ENCODE measurements at places on chromosomes 7 and 10. TPM values are rescaled to one million over a fixed set of nuclear protein-coding genes. Genes with fewer than 3 reads are reported as not detected.
A peak's percentile ranks its signal among the peaks of the same experiment; 100 is the strongest.

DNA sequence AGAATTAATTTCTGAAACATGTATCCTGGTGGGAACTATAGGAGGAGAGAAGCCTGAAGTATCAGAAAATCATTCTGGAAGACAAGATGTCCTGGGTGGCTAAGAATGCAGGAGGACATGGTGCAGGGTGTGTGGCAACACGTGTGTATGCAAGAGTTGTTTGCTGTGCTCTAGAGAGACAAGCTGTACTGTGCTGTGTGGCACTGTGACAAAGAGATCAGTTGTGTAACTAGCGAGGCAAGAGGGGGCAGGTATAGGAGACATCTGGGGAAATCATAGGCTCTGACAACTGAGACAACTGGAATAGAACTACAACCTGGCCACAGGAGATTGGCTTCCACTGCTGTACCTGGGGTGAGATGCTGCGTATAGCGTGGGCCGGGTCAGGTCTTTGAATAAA lies 9.3 kb downstream of the ITGA8 start:
- H3K36me3 ChIP-seq = peaks cover 48% of the 10 kb centered on the region
- H3K27ac ChIP-seq = peak overlapping the region; percentile 58
- peaks cover 55% of the 10 kb centered on the region for H3K4me1 ChIP-seq

DNA sequence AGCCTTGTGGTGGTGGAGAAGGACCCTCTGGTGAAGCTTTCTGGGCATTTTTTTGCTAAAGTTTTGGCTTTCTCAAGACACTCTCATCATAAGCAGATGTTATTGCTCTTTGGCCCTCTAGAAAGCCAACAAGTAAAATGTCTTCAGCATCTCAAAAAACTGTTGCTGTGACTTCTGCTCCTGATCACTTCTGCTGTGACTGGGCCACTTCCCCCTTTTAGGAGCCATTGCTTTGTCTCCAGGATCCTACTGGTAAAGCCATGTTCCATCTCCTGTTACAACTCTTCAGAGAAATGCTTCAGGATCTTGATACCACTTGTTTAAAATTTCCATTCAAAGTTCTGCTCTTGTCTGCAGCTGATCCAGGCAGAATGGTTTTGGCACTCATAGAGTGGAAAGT lies 10.9 kb downstream of the PARP12 start:
- no peak for DNase-seq
- no peaks in the 10 kb centered on the region for H3K4me1 ChIP-seq
- no peaks in the 10 kb centered on the region for H3K27me3 ChIP-seq
- H3K36me3 ChIP-seq = peaks cover 6% of the 10 kb centered on the region
- H3K4me3 ChIP-seq = no peak overlapping the region
- H3K27ac ChIP-seq = no peak overlapping the region

DNA sequence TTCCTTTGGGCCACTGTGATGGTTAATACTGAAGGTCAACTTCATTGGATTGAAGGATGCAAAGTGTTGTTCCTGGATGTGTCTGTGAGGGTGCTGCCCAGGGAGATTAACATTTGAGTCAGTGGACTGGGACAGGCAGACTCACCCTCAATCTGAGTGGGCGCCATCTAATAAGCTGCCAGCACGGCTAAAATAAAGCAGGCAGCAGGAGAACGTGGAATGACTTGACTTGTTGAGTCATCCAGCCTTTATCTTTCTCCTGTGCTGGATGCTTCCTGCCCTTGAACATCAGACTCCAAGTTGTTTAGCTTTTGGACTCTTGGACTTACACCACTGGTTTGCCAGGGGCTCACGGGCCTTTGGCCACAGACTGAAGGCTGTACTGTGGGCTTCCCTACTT lies 1046.9 kb downstream of the TYW1 start:
- H3K36me3 ChIP-seq = no peaks in the 10 kb centered on the region
- no peak overlapping the region for H3K27ac ChIP-seq
- no peaks in the 10 kb centered on the region for H3K4me1 ChIP-seq
- no peak for DNase-seq

GRCh38 chr7:155729847-155730246 lies 82.4 kb downstream of the SHH start:
- H3K4me1 ChIP-seq = no peaks in the 10 kb centered on the region
- peaks cover 17% of the 10 kb centered on the region for H3K36me3 ChIP-seq
- H3K27me3 ChIP-seq = no peaks in the 10 kb centered on the region
- H3K4me3 ChIP-seq = no peak overlapping the region
- no peak for DNase-seq

GRCh38 chr10:76141376-76141775 lies 710.0 kb downstream of the LRMDA start:
- no peak overlapping the region for H3K27ac ChIP-seq
- H3K27me3 ChIP-seq = no peaks in the 10 kb centered on the region
- H3K4me3 ChIP-seq = no peak overlapping the region

GRCh38 chr10:96478355-96478754 lies 35.4 kb downstream of the TLL2 start:
- H3K27me3 ChIP-seq = no peaks in the 10 kb centered on the region

DNA sequence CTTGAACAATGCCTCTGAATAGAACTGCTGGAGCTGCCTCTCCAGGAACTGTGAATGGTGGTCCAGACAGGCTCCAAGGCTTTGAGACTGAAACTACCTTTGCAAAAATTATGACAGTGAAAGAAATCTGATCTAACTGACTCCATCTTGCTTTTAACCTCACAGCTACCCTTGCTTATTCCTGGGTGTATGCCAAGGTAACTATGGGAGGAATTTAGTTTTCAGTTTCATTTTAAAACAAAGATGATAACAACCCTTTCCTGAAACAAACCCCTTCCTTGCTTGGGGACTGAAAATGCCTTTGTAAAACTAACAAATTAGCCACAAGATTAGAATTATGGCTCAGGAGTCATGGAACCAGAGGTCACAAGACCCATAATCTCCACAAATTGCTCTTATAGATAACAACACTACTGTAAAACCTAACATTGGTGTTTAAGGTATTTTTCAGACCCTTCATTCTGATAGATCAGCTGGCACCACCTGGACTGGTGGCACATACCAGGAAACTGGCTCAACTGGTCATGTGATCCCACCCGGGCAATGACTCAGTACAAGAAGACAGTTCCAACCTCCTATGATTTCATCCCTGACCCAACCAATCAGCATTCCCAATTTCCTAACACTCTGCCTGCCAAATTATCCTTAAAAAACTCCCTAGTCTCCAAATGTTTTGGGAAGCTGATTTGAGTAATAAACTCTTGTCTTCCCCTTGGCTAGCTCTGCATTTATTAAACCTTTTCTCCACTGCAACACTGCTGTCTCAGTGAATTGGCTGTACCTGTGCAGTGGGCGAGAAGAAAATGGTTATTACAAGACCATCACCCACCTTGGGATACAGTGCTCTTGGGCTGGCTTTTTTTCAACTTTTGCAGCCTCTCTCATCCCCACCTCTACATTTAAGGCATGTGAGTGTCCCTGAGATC lies 608.1 kb downstream of the TYW1 start:
- H3K4me3 ChIP-seq = no peak overlapping the region
- no peak overlapping the region for H3K27ac ChIP-seq
- no peaks in the 10 kb centered on the region for H3K36me3 ChIP-seq

DNA sequence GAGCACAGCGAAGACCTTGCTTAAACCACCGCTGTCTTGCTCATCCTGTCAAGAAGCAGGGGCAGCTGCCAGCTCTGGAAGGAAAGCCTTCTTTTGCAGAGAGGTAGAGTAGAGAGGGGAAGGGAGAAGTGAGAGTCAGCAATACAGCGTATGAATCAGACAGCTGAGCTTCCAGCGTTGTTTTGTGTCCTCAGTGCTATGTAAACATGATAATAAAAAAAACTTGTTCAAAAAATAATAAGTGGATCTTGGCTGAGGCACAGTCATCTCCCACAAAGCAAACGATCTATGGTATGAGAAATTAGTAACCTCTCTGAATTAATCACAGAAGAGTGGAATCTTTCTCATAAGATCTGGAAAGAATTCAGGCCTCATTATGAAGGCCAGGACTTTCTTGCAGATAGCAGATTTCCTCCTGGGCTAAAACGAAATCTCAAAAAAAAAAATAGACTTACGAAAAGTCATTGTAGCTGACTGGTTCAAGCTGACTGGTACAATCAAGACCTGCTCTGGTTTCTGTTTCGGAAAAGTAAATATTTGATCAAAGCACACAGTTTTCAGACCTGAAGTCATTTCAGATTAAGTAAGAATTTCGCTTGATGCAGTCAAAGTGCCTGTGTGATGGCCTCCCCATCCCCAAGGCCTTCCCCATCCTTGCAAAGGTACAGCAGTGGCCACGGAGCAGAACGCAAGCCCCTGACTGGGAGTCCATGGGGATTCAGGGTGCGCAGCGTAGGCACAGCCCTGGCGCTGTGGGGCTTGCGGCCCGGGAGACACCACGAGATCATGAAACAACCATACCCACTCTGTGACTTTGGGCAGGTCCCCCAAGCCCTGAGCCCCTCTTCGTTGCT lies 29.4 kb downstream of the CHST15 start:
- no peak for DNase-seq
- no peaks in the 10 kb centered on the region for H3K36me3 ChIP-seq
- no peaks in the 10 kb centered on the region for H3K27me3 ChIP-seq

DNA sequence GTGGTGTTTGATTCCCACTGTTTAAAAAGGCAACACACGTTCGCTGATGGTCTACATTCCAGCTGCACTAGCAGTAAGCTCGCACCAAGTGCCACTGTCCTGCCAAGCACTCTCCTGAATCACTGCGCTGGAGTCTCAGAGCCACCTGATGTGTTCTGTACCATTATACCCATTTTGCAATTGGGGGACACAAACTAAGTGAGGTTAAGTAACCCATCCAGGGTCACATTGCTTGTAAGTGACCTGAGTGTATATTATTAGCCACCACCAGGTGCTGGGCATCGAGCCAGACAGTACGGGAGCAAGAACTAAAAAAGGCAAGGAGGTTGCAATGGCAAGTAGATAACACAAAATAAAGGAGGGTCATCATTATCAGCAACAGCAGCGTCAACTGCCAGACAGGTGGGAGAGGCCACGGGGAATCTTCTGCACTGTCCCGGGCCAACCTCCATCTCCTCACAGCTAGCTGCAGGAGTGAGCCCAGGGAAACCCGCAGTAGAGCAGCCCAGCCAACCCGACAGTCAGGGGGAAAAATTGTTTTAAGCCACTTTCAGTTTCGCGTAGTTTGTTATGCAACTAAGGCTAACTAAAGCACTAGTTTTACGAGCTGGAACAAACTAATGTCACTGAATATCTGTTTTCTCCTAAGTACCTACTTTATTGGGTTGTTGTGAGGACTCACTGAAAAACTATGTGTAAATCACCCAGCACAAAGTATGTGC lies 712 bp upstream of the CPVL start:
- no peaks in the 10 kb centered on the region for H3K4me1 ChIP-seq
- no peak for DNase-seq
- peak overlapping the region; percentile 36 for H3K4me3 ChIP-seq
- no peak overlapping the region for H3K27ac ChIP-seq
- H3K36me3 ChIP-seq = no peaks in the 10 kb centered on the region
- H3K27me3 ChIP-seq = no peaks in the 10 kb centered on the region

DNA sequence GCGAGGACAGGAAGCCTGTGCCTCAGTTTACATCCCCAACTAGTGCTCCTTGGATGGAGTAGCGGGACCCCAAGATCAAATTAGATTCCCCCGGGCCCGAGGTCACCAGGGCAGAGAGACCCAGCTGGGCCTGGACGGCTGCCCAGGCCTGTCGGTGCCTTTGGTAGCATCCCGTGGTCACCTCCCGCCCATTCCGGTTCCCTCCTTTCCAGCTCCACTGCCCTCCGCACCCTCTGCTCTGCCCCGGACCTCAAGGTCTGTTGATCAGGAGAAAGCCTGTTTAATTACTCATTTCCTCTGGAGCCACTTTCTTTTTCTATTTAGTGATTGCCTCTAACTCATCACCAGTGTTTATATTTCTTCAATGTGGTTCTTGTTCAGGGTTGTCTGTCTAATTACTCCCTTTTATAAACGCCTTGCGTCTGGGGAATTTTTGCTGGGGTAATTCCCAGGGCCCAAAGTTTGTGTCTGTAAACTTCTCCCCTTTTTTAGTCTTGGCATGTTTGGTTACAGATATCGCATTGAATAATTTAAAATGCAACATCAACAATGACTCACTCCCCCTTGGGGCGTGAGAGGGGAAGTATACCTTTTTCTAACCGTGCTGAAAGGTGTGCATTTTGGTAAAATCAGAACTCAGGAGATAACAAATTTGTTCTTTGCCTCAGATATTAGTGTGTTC lies 1.9 kb downstream of the FOXK1 start:
- peak overlapping the region; percentile 97 for H3K4me3 ChIP-seq
- no peaks in the 10 kb centered on the region for H3K36me3 ChIP-seq
- no peaks in the 10 kb centered on the region for H3K27me3 ChIP-seq
- H3K4me1 ChIP-seq = peaks cover 11% of the 10 kb centered on the region

DNA sequence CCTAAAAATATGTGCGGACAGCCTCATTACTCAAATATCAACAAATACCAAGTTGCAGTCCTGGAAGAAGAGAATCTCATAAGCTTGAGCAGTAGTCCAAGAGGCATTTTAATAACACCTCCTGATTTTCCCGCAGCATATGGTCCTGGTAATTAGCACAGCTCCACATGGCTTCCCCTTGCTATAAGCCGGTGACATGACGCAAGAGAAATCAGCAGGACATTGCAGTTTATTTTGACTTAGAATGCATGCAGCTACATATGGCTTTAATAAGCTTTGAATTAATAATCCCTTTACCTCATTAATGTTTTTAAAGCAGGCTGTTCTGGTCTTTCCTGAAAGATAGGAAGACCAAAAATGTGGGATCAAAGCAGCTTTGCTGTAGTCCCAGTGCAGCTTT lies 137.6 kb downstream of the RAMP3 start:
- H3K4me1 ChIP-seq = no peaks in the 10 kb centered on the region
- H3K4me3 ChIP-seq = no peak overlapping the region
- no peak for DNase-seq

GRCh38 chr7:84228526-84228925 lies 33.9 kb upstream of the SEMA3A start:
- H3K4me1 ChIP-seq = no peaks in the 10 kb centered on the region
- no peaks in the 10 kb centered on the region for H3K27me3 ChIP-seq
- no peak overlapping the region for H3K4me3 ChIP-seq
- H3K27ac ChIP-seq = no peak overlapping the region
- no peaks in the 10 kb centered on the region for H3K36me3 ChIP-seq

- no peak for DNase-seq
- H3K27me3 ChIP-seq = no peaks in the 10 kb centered on the region
- no peak overlapping the region for H3K27ac ChIP-seq
- H3K4me3 ChIP-seq = no peak overlapping the region
- H3K36me3 ChIP-seq = no peaks in the 10 kb centered on the region
These were observed 239.9 kb upstream of the KCND2 start for GRCh38 chr7:120033114-120033513.

DNA sequence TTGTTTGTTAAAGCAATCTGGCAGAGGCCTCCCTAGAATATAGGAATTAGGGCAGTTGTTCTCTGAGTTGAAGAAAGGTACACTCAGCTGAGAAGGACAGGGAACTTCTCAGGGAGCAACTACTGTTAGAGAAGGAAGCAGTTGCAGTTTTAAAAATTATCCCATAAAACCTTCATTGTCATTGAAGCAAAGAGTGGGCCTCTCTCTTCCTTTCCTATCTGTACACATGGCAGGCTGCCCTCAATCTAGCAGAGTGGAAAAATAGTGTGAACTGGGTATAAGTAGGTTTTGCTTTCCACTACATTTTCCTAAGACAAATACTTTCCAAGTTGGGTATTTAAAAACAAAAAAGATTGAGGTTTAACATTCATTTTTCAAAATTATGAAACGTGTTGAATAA lies 236.7 kb upstream of the KLF14 start:
- peaks cover 3% of the 10 kb centered on the region for H3K4me1 ChIP-seq
- DNase-seq = no peak
- H3K27ac ChIP-seq = peak overlapping the region; percentile 56
- no peak overlapping the region for H3K4me3 ChIP-seq
- H3K36me3 ChIP-seq = peaks cover 6% of the 10 kb centered on the region

The NUTM2E gene
- not detected for total RNA-seq

The ADAM22 gene
- total RNA-seq = 0.85 TPM

The FIS1 gene
- 266 TPM for total RNA-seq

The VPS37D gene
- 1.3 TPM for total RNA-seq

The C10orf105 gene
- not detected for total RNA-seq

The CPED1 gene
- 69.5 TPM for total RNA-seq

The ZNF425 gene
- not detected for total RNA-seq

The CLDN15 gene
- total RNA-seq = 27.7 TPM

Measured in ascending aorta (tissue), 2 donors.